ENCODE measurements at places on chromosomes 16 and 17. TPM values are rescaled to one million over a fixed set of nuclear protein-coding genes. Genes with fewer than 3 reads are reported as not detected.

- DNase-seq, result no peak
Observed at GRCh38 chr17:71500761-71501555, 619.9 kb upstream of the SOX9 start.

GRCh38 chr17:71830866-71831265 lies 290.0 kb upstream of the SOX9 start:
- DNase-seq, result no peak

- DNase-seq, result no peak
Observed at GRCh38 chr16:68508013-68508412, 31.1 kb upstream of the ZFP90 start.

GRCh38 chr17:9162275-9162985 lies 141.1 kb downstream of the NTN1 start:
- no peak for DNase-seq

GRCh38 chr16:711548-712320 lies 3.2 kb upstream of the METRN start:
- peak; percentile 56 for DNase-seq

- no peak for DNase-seq
Observed at GRCh38 chr16:10663146-10663545, 31.6 kb downstream of the TEKT5 start.

DNA sequence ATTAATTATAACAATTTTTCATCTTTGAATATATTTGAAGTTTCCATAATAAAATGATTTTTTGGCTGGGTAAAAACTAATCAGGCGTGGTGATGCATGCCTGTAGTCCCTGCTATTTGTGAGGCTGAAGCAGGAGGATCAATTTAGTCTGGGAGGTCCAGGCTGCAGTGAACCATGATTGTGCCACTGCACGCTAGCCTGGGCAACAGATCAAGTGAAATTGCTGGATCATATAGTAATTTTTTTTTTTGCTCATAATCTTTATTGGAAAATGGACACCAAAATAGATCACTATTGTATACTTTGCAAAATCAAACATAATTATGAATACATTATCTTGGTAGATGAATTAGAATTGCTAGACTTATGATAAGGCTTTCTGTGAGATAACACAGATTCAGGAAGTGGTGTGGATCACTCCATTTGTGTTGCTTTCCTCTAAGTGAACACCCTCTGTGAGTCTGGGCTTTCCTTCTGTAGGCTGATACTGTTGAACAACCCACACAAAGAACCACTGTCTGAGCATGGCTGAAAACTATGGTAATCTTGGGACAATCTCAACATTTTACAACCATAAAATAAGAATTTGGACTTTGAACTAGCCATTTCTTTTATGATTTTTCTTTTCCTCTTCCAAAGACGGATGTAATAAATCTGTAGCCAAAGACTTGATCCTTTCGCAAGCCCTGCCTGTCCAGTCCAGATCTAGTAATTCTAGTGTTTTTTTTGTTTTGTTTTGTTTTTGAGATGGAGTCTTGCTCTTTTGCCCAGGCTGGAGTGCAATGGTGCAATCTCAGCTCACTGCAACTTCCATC lies 5.6 kb upstream of the ST3GAL2 start:
- DNase-seq, result peak; percentile 80

DNA sequence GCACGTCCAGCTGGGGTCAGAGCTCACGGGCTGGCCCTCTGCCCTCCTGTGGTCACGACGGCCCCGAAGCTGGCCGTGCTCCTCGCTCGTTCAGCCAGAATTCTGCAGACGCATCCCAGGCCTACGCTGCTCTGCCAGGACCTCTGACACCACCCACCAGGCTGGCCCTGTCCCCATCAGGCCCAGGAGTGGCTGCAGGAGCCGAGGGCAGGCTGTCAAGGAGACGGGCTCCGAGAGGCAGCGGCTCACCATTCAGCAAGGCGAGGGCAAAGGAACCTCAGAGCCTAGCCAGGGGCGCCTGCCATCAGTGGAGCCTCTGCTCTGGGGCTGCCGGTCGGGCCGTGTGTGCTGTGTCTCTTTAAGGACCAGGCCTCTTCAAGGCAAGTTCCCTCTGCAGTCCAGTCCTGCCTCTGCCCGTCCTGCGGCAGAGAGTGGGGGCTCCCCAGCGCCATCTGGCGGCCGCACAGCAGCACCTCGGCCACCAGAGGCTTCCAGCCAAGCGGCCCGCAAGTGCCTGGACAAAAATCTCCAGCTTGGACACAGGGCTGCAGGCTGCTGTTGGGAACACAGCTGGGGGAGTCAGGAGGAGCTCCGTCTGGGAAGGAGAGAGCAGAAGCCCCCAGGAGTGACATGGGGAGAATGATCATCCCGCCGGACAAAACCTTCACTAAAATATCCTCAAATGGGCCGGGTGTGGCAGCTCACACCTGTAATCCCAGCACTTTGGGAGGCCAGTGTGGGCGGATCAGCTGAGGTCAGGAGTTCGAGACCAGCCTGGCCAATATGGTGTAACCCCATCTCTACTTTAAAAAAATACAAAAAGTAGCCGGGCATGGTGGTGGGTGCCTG lies 7.4 kb upstream of the ABR start:
- peak; percentile 72 for DNase-seq

DNA sequence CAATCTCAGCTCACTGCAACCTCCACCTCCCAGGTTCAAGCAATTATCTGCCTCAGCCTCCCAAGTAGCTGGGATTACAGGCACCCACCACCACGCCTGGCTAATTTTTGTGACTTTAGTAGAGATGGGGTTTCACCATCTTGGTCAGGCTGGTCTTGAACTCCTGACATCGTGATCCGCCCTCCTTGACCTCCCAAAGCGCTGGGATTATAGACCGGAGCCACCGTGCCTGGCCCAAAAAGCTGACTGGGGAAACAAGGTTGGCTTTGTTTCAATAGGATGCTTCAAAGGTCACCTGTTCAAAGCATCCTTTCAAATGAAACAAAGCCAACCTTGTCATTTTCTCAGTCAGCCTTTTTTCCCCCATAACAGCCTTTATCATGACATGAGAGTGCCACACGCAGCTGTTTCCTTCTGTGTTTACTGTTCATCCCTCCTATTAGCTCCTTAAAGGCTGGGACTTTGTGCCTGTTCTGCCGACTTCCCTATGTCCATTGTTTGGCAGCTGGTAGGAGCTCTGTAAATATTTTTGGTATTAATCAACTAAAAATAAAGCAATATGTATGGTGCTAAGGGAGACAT lies 51.1 kb downstream of the ADAMTS18 start:
- DNase-seq, result no peak

DNA sequence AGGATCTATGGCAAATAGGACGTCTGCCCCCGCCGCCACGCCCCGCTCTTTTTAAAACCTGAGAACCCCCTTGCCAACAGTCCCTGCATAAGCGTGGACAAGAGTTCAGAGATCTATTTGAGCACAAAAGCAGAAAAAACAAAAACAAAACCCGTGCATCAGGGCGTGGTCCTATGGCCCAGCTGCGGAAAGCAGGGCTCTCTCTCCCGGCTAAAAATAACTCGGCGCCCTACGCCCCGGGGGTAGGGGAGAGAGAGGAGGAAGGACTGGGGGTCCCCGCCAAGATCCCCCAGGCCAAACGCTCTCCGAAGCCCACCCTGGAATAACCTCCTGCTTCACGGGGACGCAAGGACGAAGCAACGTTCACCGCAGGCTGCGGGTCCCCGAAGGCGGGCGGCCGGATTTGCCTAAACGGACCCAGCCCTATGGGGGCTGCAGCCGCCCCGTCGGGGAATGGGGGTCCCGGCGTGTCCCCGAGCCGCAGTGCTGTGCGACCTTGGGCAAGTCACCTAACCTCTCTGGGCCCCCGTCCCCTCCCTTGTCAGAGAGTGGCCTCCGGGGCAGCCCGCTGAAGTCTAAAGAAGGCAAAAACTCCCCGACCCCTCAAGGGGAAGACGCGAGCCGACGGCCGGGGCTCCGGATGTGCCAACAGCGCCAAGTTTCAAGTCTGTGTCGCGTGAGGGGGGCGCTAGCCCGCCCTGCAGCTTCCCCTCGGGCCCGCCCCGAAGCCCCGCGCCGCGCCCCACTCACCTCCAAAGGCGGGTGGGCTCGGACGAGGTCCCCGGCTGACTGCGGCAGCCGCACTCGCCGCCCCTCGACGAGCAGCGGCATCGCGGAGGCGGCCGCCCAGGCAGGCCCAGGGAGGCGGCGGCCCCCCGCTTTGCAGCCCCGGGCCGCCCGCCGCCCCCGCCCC lies 477 bp downstream of the NTAN1 start:
- no peak for DNase-seq

- DNase-seq, result no peak
Observed at GRCh38 chr16:2481676-2482075, 6.7 kb downstream of the TBC1D24 start.

- DNase-seq, result no peak
Observed at GRCh38 chr17:39651923-39652586, 13.1 kb upstream of the TCAP start.

GRCh38 chr16:54503011-54503855 lies 216.6 kb upstream of the IRX3 start:
- peak; percentile 11 for DNase-seq

GRCh38 chr17:15475631-15476354 lies 8.4 kb upstream of the CDRT4 start:
- DNase-seq, result no peak

The KIF2B gene
- polyA plus RNA-seq, result not detected

The NUP93 gene
- polyA plus RNA-seq, result 40.4 TPM

The SLC43A2 gene
- 80.3 TPM for polyA plus RNA-seq

The TELO2 gene
- 50.1 TPM for polyA plus RNA-seq

The ABCC11 gene
- polyA plus RNA-seq, result 0.21 TPM

The PRSS21 gene
- 0.49 TPM for polyA plus RNA-seq

The SPDYE4 gene
- polyA plus RNA-seq, result 0.06 TPM

The OR1F1 gene
- polyA plus RNA-seq, result not detected

The KRT25 gene
- polyA plus RNA-seq, result 0.75 TPM

The SLC12A3 gene
- polyA plus RNA-seq, result 0.21 TPM

The XAF1 gene
- 70.4 TPM for polyA plus RNA-seq

The FOXN1 gene
- polyA plus RNA-seq, result 0.04 TPM
